ENCODE measurements at places on chromosomes 7 and 10. TPM values are rescaled to one million over a fixed set of nuclear protein-coding genes. Genes with fewer than 3 reads are reported as not detected.

GRCh38 chr10:124563320-124564040 is 101.9 kb downstream of the LHPP start:
- no peak overlapping the region for H3K27ac ChIP-seq
- no peaks in the 10 kb centered on the region for H3K27me3 ChIP-seq
- no peaks in the 10 kb centered on the region for H3K36me3 ChIP-seq
- DNase-seq, result no peak
- no peaks in the 10 kb centered on the region for H3K4me1 ChIP-seq

GRCh38 chr7:155066417-155066950 is 3.6 kb upstream of the HTR5A start:
- no peaks in the 10 kb centered on the region for H3K27me3 ChIP-seq
- no peak overlapping the region for H3K4me3 ChIP-seq
- no peak for DNase-seq
- H3K4me1 ChIP-seq, result no peaks in the 10 kb centered on the region
- no peak overlapping the region for H3K27ac ChIP-seq

GRCh38 chr7:50396856-50397255 is 53.3 kb downstream of the FIGNL1 start:
- peak overlapping the region; percentile 55 for H3K27ac ChIP-seq
- peaks cover 67% of the 10 kb centered on the region for H3K4me1 ChIP-seq
- no peaks in the 10 kb centered on the region for H3K27me3 ChIP-seq
- peaks cover 59% of the 10 kb centered on the region for H3K36me3 ChIP-seq

DNA sequence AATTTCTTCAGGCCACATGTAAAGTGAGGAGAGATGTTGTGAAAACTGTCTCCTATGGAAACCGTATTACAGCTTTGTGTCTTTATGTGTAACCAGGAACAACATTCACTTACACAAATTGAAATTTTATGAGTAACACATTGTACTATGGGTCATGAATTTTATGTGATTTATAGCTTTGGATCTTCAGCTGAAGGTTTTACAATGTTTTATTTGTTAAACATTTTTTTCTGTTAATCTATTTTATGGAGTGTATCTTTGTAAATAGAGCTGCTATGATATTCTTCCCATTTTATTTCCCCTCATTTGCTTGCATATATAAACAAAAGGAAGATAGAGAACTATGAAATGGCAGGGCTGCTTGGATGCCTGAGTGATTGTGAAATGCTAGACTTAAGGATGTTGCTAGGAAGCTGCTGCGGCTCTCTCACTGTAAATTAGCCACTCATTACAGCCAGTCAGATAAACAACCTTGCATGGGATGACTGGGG is 104.5 kb upstream of the PCLO start:
- H3K36me3 ChIP-seq, result no peaks in the 10 kb centered on the region
- no peak overlapping the region for H3K4me3 ChIP-seq
- no peaks in the 10 kb centered on the region for H3K27me3 ChIP-seq
- no peak for DNase-seq
- H3K4me1 ChIP-seq, result no peaks in the 10 kb centered on the region
- H3K27ac ChIP-seq, result no peak overlapping the region

UCMA gene
- total RNA-seq, result not detected

CALHM2 gene
- total RNA-seq, result 20.4 TPM

DNA sequence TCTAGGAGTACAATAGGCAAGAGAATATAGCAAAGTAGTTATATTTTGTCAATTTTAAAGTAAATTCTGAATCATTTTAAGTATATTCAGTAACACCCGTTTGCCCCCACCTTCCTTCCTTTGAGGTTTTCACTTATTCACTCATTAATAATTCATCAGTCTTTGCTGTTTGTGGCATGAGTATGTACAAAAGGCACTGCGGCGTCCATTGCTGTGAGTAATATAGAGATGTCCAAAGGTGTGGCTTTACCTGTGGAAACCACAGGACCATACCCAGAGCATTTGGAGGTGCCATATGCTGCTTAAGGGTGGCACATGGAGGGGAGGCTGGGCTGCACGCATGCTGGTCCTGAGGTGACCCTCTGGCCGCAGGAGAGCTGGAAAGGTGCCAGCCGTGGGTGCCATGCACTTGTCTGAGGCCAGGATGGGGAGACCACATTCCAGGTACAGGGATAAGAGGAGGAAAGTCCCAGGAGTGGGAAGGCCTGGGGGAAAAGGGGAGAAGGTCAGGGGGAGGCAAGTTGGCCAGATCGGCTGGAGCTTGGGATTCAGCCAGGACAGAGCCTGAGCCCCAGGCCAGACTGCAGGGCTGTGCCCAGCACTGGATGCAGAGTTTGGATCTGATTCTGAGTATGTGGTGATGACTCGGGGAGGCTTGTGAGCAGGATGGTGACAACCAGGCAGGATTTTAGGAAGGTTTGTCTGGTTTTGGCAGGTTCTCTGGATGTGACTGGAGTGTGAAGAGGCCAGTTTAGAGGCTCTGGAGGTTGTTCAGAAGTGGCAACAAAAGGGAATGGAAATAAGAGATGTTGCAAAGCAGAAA is 223.4 kb downstream of the MGMT start:
- H3K27me3 ChIP-seq, result no peaks in the 10 kb centered on the region
- H3K4me1 ChIP-seq, result no peaks in the 10 kb centered on the region
- H3K4me3 ChIP-seq, result no peak overlapping the region
- no peaks in the 10 kb centered on the region for H3K36me3 ChIP-seq

OR2A25 gene
- total RNA-seq, result not detected

TRIL gene
- not detected for total RNA-seq

FAM180A gene
- total RNA-seq, result not detected

DNA sequence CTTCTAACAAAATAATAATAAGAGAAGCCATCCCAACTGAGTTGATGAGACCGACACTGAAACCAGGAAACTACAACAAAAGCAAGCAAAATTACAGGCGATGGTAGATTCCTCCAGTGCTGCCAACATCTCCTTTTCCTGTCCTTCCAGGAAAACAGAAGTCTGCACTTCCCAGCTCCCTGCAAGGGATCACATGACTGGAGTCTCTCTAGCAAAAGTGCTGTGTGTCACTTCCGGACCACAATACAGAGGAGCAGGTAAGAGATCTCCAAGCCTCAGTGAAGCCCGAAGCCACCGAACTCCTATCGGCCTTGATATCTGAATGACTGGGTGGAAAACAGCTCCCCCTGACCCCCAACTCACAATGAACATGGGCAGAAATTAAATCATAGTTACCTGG is 63.2 kb downstream of the SMURF1 start:
- no peak for DNase-seq
- no peaks in the 10 kb centered on the region for H3K36me3 ChIP-seq
- H3K27ac ChIP-seq, result no peak overlapping the region
- H3K4me1 ChIP-seq, result peaks cover 5% of the 10 kb centered on the region

GRCh38 chr10:70139151-70139996 is 6.7 kb upstream of the AIFM2 start:
- H3K27me3 ChIP-seq, result no peaks in the 10 kb centered on the region
- no peak overlapping the region for H3K4me3 ChIP-seq
- no peak for DNase-seq
- peaks cover 11% of the 10 kb centered on the region for H3K4me1 ChIP-seq
- H3K36me3 ChIP-seq, result peaks cover 5% of the 10 kb centered on the region

LIPJ gene
- total RNA-seq, result not detected

SVOPL gene
- not detected for total RNA-seq

- no peaks in the 10 kb centered on the region for H3K36me3 ChIP-seq
- no peak overlapping the region for H3K27ac ChIP-seq
- H3K27me3 ChIP-seq, result no peaks in the 10 kb centered on the region
- H3K4me3 ChIP-seq, result no peak overlapping the region
Measured at GRCh38 chr7:24831240-24831639, 74.0 kb upstream of the GSDME start.

GRCh38 chr10:103852856-103853255 is 2.5 kb downstream of the SH3PXD2A start:
- H3K4me1 ChIP-seq, result peaks cover 12% of the 10 kb centered on the region
- no peak for DNase-seq
- no peak overlapping the region for H3K4me3 ChIP-seq
- H3K27me3 ChIP-seq, result peaks cover 21% of the 10 kb centered on the region

DNA sequence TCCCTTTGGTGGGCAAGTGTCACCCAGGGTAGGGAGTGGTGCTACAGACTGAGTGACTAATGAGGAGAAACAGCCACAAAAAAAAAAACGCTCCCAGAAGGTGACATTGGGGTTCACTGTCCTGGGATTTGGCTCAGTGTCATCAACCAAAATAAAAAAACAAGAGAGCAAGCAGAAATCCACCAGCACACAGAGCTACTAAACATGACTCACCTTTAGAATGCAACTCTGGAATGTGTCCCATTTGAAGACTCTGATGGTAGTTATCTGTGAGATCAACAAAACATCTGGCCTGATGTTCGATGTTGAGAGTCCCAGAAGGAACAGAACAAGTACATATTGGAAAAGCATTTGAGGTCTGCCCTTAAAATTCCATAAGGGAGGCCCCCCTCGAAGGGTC is 200.3 kb upstream of the LYZL2 start:
- H3K27me3 ChIP-seq, result no peaks in the 10 kb centered on the region
- DNase-seq, result no peak
- H3K36me3 ChIP-seq, result no peaks in the 10 kb centered on the region
- no peaks in the 10 kb centered on the region for H3K4me1 ChIP-seq
- no peak overlapping the region for H3K4me3 ChIP-seq

LLCFC1 gene
- not detected for total RNA-seq

DNA sequence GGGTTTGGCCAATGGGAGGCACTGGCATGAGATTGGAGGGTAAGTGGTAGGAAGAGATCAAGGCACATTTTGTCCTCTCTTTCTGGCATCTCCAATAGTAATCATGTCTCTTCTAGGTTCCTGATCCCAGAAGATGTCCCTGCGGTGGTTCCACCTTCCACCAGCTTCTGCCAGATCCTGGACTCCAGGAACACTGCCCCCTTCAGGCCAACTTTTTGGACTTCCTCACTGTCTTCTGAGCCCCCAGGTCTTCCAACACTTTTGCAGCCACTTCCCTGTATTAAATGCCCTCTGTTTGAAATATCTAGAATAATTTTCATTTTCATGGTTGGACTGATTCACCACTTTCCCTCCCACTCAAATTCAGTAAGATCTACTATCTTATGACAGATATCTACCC is 60.9 kb downstream of the BAMBI start:
- DNase-seq, result no peak
- H3K36me3 ChIP-seq, result no peaks in the 10 kb centered on the region
- no peaks in the 10 kb centered on the region for H3K4me1 ChIP-seq

DNA sequence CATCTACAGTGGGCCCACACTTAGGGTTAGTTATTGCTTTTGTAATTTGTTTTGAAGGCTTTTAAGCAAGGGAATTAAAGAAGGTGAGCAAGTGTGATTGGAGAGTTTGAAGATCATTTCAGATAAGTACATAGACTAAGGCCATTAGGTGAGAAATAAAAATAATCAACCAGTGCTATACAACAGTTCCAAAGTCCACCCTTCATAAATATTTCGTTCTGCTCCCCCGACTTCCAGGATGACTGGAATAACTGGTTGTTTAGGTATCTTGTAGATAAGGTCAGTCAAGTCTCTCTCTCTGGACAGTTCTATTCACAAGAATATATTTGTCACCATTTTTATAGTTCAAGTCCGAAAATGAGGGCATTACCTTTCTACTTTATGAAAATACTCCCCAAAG is 98.0 kb upstream of the MBL2 start:
- H3K27ac ChIP-seq, result no peak overlapping the region
- no peak overlapping the region for H3K4me3 ChIP-seq
- no peak for DNase-seq
- no peaks in the 10 kb centered on the region for H3K27me3 ChIP-seq

DNA sequence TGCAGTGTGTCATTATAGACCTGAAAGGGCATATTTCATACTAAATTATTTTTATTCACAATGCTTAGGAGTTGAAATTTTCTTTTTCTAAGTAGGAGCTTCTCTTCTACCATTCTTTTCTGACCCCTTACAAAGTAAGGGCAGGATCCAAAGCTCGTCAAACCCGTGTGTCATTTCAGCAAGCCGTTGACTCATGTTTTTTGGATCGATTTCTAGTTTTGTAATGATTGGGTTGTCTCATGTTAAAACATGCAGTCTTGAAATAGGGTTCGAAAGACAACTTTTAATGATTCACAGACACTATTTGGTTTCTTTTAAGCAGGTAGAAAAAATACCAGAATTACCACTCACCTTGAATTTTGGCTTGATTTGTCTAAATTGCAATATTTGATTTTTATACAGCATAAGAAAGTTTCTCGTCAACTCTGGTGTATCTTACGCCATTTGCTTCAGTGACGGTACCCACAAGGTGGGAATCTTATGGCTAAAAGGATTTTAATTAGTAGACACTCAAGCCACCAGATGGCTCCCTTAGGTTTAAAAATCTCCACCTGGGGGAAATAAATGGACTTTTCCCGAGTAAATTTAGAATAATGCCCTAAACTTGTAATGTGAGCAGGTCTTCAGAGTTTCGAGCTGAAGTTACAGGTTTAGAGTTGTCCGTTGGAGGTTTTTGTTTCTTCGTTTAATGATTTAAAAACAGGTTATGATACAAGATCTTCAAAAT is 283.4 kb downstream of the CCDC3 start:
- no peaks in the 10 kb centered on the region for H3K36me3 ChIP-seq
- H3K27ac ChIP-seq, result no peak overlapping the region
- H3K4me3 ChIP-seq, result no peak overlapping the region
- no peaks in the 10 kb centered on the region for H3K4me1 ChIP-seq

DNA sequence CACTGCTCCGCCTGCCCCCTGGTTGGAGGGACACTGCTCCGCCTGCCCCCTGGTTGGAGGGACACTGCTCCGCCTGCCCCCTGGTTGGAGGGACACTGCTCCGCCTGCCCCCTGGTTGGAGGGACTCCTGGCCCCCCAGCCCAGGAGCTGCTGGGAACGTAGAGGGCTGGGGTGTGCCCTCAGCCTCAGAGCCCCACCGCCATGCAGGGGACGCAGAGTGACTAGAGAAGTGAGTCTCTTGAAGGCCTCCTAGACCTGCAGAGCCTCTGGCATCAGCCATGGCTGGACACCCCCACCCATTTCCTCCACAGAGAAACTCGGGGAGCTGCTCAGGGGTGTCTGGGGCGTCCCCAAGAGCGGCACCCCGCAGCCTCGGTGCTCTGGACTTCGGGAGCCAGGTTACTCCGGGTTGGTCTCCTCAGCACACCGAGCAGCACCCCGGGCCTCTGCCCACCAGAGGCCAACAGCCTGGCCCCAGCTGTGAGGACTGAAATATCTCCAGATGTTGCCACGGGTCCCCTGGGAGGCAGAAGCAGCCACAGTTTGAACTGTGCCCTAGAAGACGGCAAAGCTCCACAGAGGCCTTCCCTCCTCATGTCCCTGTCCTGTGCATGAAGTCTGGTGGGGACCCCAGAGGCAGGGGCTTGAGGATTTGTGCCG is 191.9 kb downstream of the ELFN1 start:
- no peak overlapping the region for H3K27ac ChIP-seq
- no peaks in the 10 kb centered on the region for H3K4me1 ChIP-seq
- DNase-seq, result no peak
- no peak overlapping the region for H3K4me3 ChIP-seq
- H3K36me3 ChIP-seq, result no peaks in the 10 kb centered on the region

SLC26A3 gene
- total RNA-seq, result not detected

GRCh38 chr7:138235207-138235606 is 158.9 kb downstream of the AKR1D1 start:
- no peaks in the 10 kb centered on the region for H3K36me3 ChIP-seq
- H3K27me3 ChIP-seq, result no peaks in the 10 kb centered on the region
- H3K4me1 ChIP-seq, result no peaks in the 10 kb centered on the region
- H3K4me3 ChIP-seq, result no peak overlapping the region
- DNase-seq, result no peak
- H3K27ac ChIP-seq, result no peak overlapping the region

Data from CD8-positive, alpha-beta memory T cell (primary cell).